ENCODE measurements at places on chromosomes 11 and 22. TPM values are rescaled to one million over a fixed set of nuclear protein-coding genes. Genes with fewer than 3 reads are reported as not detected.

The FGF4 gene
- total RNA-seq, result not detected

The MISFA gene
- total RNA-seq, result 4.4 TPM

The LYVE1 gene
- 281 TPM for total RNA-seq

DNA sequence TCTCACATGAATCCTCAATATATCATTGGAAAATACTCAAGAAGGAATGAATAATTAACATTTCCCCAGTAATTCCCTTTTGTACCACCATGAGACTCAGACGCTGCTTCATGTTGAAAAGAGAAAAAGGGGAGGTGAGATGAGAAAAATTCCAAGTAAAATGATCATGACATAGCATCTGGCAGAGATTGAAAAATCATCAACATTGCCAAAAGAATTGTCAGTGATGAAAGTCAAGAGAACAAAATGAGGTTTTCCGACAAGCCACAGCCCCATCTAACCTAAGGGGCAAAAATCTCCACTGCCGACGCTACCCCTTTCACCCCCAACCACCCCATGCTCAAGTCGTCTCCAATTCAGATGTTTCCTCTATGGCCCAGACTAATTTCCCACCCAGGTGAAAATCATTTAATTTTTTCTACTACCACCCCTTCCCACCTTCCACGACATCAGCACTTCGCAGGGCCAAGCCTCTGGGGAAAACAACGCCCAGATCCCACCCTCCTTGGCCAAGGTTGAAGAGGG is 1.2 kb downstream of the RAB6A start:
- H3K27me3 ChIP-seq, result no peaks in the 10 kb centered on the region
- no peak for DNase-seq
- peak overlapping the region; percentile 86 for H3K4me3 ChIP-seq
- H3K36me3 ChIP-seq, result no peaks in the 10 kb centered on the region

DNA sequence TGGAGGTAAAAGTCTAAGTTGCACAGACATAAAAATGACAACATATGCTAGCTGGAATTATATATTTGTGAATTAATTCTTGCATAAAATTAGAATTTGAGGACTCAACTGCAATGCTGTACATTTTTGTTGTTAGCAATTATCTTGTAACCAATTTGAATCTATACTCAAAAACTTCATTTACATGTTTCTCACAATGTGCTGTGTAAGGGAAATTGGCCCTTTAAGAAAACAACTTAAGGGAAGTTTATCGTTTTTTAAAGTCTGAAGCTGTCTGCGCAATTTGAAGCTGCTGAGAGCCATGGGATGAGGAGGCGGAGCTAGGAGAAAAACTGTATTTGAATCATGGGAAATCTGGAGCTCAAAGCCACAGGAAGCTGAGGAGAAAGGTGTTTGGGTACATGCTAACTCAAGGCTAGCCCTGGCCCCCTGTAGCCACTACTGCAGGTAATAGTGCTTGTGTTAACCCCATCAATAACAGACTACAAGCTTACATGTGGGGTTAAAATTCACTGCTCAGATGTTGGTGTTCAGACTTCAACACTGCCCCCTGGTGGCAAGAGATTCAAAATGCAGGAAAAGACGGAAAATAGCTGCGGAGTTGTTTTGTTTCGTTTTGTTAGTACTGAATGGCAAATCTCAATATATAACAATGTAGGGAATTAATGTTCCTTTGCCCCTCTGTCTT is 126.1 kb downstream of the BRD1 start:
- no peak overlapping the region for H3K4me3 ChIP-seq
- H3K36me3 ChIP-seq, result no peaks in the 10 kb centered on the region
- H3K4me1 ChIP-seq, result no peaks in the 10 kb centered on the region
- no peak for DNase-seq
- H3K27me3 ChIP-seq, result peaks cover 4% of the 10 kb centered on the region

GRCh38 chr11:127866109-127866508 is 721.2 kb downstream of the ETS1 start:
- no peaks in the 10 kb centered on the region for H3K36me3 ChIP-seq
- no peak for DNase-seq
- H3K27ac ChIP-seq, result no peak overlapping the region
- no peak overlapping the region for H3K4me3 ChIP-seq
- H3K4me1 ChIP-seq, result no peaks in the 10 kb centered on the region

The OR5A1 gene
- not detected for total RNA-seq

- H3K36me3 ChIP-seq, result peaks cover 59% of the 10 kb centered on the region
- peaks cover 38% of the 10 kb centered on the region for H3K4me1 ChIP-seq
- H3K27ac ChIP-seq, result no peak overlapping the region
- peak; percentile 68 for DNase-seq
Observed at GRCh38 chr22:23834793-23835483, 3.9 kb downstream of the DERL3 start.

The MRGPRE gene
- 1.9 TPM for total RNA-seq

The TIGD3 gene
- total RNA-seq, result 0.56 TPM

- DNase-seq, result peak; percentile 83
- H3K4me1 ChIP-seq, result peaks cover 92% of the 10 kb centered on the region
- no peaks in the 10 kb centered on the region for H3K27me3 ChIP-seq
- H3K4me3 ChIP-seq, result no peak overlapping the region
- peak overlapping the region; percentile 87 for H3K27ac ChIP-seq
- H3K36me3 ChIP-seq, result no peaks in the 10 kb centered on the region
Observed at GRCh38 chr11:72625691-72626413, 48.4 kb downstream of the PDE2A start.

GRCh38 chr22:43750751-43751150 is 61.4 kb downstream of the EFCAB6 start:
- no peak overlapping the region for H3K27ac ChIP-seq
- H3K4me3 ChIP-seq, result no peak overlapping the region

- peaks cover 100% of the 10 kb centered on the region for H3K36me3 ChIP-seq
- no peak for DNase-seq
- H3K27me3 ChIP-seq, result no peaks in the 10 kb centered on the region
- peaks cover 28% of the 10 kb centered on the region for H3K4me1 ChIP-seq
- no peak overlapping the region for H3K27ac ChIP-seq
Observed at GRCh38 chr11:995752-996420, 40.6 kb downstream of the MUC6 start.

The OR51B4 gene
- not detected for total RNA-seq

- H3K36me3 ChIP-seq, result no peaks in the 10 kb centered on the region
- no peak overlapping the region for H3K27ac ChIP-seq
- DNase-seq, result peak; percentile 51
- H3K4me1 ChIP-seq, result no peaks in the 10 kb centered on the region
Observed at GRCh38 chr11:69319255-69320106, 25.5 kb downstream of the MYEOV start.

GRCh38 chr11:79018371-79018849 is 422.4 kb downstream of the TENM4 start:
- peaks cover 5% of the 10 kb centered on the region for H3K27me3 ChIP-seq
- no peak overlapping the region for H3K27ac ChIP-seq
- no peak for DNase-seq
- no peaks in the 10 kb centered on the region for H3K36me3 ChIP-seq
- no peak overlapping the region for H3K4me3 ChIP-seq

DNA sequence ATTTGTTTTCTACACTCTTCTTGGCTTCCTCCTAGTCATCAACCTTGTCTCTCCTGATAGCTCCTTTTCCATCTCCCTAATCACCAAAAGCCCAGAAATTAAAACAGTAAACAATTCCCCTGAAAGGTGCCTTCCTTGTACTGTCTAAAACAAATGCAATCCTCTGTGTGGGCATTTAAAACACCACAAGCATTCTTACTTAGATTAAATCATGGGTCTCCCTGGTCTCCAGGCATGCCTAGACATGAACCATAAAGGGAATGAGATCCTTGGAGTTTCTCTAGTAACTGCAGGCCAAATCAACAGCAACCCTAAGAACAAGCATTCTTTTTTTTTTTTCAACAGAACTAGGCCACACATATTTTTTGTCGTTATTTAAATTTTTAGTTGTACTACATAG is 1.9 kb downstream of the BTG4 start:
- peaks cover 23% of the 10 kb centered on the region for H3K27me3 ChIP-seq
- no peak for DNase-seq
- H3K27ac ChIP-seq, result no peak overlapping the region
- H3K4me1 ChIP-seq, result peaks cover 27% of the 10 kb centered on the region
- H3K36me3 ChIP-seq, result no peaks in the 10 kb centered on the region
- H3K4me3 ChIP-seq, result no peak overlapping the region

DNA sequence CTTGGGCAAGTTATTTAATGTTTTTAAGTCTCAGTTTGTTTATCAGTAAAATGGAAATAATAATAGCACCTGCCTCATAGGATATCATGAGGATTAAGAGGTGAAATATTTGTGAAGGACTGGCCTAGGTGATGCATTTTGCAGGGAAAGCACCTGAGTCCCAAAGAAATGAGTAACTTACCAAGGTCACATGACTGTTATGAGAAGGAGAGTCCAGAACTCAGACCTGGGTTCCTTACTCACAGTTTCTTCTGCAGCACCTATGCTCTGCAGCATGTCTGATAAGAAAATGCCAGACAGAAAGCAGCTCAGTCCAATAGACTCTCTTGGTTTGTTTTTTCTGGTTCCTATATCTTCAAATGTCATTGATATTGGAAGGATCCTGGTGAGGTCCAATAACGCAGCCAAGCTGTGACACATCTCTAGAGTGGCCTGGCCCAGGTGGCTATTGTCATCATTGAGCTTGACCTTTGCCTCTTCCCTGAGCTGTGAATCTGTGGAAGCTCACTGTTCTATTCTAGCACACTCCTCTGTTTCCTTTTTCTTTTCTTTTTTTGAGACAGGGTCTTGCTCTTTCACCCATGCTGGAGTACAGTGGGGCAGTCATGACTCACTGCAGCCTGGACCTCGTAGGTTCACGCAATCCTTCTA is 174.7 kb upstream of the NAV2 start:
- no peaks in the 10 kb centered on the region for H3K27me3 ChIP-seq
- H3K4me1 ChIP-seq, result no peaks in the 10 kb centered on the region
- no peak overlapping the region for H3K27ac ChIP-seq

The SLC43A1 gene
- total RNA-seq, result 15.1 TPM

The SMC1B gene
- total RNA-seq, result not detected

GRCh38 chr11:44519989-44520737 is 45.3 kb upstream of the CD82 start:
- H3K27ac ChIP-seq, result no peak overlapping the region
- H3K36me3 ChIP-seq, result no peaks in the 10 kb centered on the region
- H3K4me3 ChIP-seq, result no peak overlapping the region
- peaks cover 10% of the 10 kb centered on the region for H3K27me3 ChIP-seq
- no peaks in the 10 kb centered on the region for H3K4me1 ChIP-seq

DNA sequence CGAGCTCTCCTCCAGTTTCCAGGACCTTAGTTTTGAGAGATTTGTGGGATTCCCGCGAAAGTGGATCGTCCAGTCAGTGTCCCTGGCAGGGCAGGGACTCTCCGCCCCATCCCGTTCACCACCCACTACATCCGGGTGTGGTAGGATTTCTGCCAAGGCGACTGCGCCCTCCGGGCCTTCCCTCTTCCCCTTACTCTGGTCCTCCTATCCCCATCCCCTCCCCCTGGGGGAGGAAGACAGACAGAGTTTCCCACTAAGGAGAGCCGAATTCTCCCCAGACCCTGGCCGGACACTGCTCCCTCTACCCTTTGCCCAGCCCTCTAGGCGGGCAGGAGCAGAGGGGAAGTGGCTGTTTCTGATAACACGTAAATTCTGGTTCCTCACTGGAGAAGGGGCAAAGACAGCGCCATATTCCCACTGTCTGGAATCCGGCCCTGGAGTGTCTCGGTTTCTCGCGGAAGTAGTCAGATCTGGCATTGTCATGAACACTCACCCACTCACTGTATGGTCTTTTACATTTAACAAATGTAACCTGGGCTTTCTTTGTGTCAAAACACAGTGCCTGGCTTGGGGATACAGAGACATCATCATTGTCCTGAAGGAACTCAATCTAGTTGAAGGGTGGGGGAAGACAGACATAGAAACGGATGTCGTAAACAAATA is 1.1 kb upstream of the NECTIN1 start:
- peak; percentile 85 for DNase-seq
- no peaks in the 10 kb centered on the region for H3K27me3 ChIP-seq
- peaks cover 24% of the 10 kb centered on the region for H3K4me1 ChIP-seq
- peak overlapping the region; percentile 91 for H3K27ac ChIP-seq
- H3K4me3 ChIP-seq, result peak overlapping the region; percentile 64

- H3K27me3 ChIP-seq, result no peaks in the 10 kb centered on the region
- H3K36me3 ChIP-seq, result no peaks in the 10 kb centered on the region
- peaks cover 14% of the 10 kb centered on the region for H3K4me1 ChIP-seq
- DNase-seq, result no peak
- no peak overlapping the region for H3K27ac ChIP-seq
- H3K4me3 ChIP-seq, result no peak overlapping the region
Observed at GRCh38 chr11:16876837-16877236, 137.4 kb downstream of the PLEKHA7 start.

GRCh38 chr11:122843281-122844141 is 5.2 kb downstream of the CRTAM start:
- no peaks in the 10 kb centered on the region for H3K27me3 ChIP-seq
- H3K4me1 ChIP-seq, result peaks cover 14% of the 10 kb centered on the region
- no peak for DNase-seq
- H3K4me3 ChIP-seq, result no peak overlapping the region
- peak overlapping the region; percentile 37 for H3K27ac ChIP-seq

The SIK2 gene
- 15.8 TPM for total RNA-seq

DNA sequence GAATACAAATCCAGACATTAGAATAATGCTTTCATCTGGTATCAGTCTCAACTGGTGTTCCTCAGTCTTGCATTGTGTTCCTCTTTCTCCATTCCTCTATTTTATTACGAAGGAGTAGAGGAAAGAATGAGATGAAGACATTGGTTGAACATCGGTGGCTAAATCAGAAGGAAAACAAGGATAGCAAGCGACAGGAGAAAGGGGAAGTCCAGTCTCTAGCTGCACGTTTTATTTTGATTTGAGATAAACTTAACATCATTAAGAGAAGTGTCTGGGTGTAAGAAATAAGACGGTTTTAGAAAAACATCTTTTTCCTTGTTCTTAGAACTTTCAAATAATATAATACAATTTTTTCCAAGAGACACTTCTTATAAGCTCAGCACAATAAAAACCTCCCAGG is 6.2 kb downstream of the SOX6 start:
- no peaks in the 10 kb centered on the region for H3K27me3 ChIP-seq
- no peaks in the 10 kb centered on the region for H3K4me1 ChIP-seq
- no peaks in the 10 kb centered on the region for H3K36me3 ChIP-seq
- no peak for DNase-seq

The CRYBA4 gene
- total RNA-seq, result not detected

GRCh38 chr11:77244277-77245027 is 57.0 kb downstream of the GDPD4 start:
- no peak overlapping the region for H3K27ac ChIP-seq
- H3K27me3 ChIP-seq, result no peaks in the 10 kb centered on the region
- H3K4me1 ChIP-seq, result no peaks in the 10 kb centered on the region
- no peak overlapping the region for H3K4me3 ChIP-seq
- H3K36me3 ChIP-seq, result no peaks in the 10 kb centered on the region
- DNase-seq, result no peak

DNA sequence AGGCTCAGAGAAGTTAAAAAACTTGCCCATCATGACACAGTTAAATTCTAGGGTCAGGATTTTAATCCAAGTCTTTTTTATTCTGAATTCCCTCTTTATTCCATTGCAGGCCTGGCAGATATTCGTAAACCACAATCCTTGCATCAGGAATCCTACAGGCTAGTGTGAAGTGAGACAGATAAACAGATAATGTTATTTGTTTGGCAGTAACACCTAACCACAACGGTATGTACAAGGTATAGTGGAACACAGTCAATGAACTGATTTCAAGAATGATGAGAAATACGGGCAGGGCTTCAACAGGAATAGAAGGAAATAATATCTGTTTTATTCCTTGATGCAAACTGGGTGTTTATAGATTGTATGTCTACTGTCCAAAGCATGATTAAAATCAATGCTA is 32.0 kb upstream of the NARS2 start:
- H3K36me3 ChIP-seq, result no peaks in the 10 kb centered on the region
- H3K27ac ChIP-seq, result no peak overlapping the region
- DNase-seq, result no peak
- H3K4me1 ChIP-seq, result no peaks in the 10 kb centered on the region

Data from spleen (tissue), 13 donors.